Right lung (tissue), 10 donors: ENCODE measurements at places on chromosomes 12 and 14. TPM values are rescaled to one million over a fixed set of nuclear protein-coding genes. Genes with fewer than 3 reads are reported as not detected.

SLC7A7 gene
- polyA plus RNA-seq = 9.7 TPM

LRP1-AS gene
- polyA plus RNA-seq = 0.91 TPM

EMP1 gene
- polyA plus RNA-seq = 111 TPM

SMOC1 gene
- 1.4 TPM for polyA plus RNA-seq

DNA sequence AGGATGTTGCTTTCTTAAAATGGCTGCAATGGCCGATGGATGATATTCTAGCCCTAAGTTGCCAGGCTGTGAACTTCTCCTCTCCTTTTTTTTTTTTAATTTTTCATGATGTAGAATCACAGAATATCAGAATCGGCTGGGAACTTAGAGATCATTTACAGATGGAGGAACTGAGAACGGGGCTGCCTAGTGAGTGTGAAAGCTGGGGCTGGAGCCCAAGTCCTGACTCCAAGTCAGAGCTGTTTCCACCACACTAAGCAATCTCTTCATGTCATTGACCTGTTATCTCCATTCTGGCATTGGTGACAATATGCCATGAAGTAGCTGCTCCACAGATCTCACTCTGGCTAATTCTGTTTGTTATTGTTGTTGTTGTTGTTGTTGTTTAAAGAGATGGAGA is 121.7 kb downstream of the SLC38A1 start:
- no peak for DNase-seq

GRCh38 chr12:29552324-29552927 is 54.9 kb upstream of the OVCH1 start:
- peak; percentile 26 for DNase-seq

NOS1 gene
- 0.32 TPM for polyA plus RNA-seq

GRCh38 chr14:43204816-43205215 is 1302.3 kb downstream of the FSCB start:
- DNase-seq = no peak
